ENCODE measurements at places on chromosomes 13 and 19.

- no peak for DNase-seq
These were observed 3.3 kb upstream of the MEIS3 start for GRCh38 chr19:47422417-47423163.

- DNase-seq = peak; percentile 78
These were observed 55.0 kb upstream of the EEF1AKMT1 start for GRCh38 chr13:20828539-20829364.

GRCh38 chr13:50712881-50713280, 130.6 kb downstream of the DLEU7 start:
- no peak for DNase-seq

- DNase-seq = no peak
These were observed 17.7 kb downstream of the GPC6 start for GRCh38 chr13:93244141-93244917.

- DNase-seq = no peak
These were observed 17.8 kb downstream of the NFILZ start for GRCh38 chr19:8648240-8648639.

DNA sequence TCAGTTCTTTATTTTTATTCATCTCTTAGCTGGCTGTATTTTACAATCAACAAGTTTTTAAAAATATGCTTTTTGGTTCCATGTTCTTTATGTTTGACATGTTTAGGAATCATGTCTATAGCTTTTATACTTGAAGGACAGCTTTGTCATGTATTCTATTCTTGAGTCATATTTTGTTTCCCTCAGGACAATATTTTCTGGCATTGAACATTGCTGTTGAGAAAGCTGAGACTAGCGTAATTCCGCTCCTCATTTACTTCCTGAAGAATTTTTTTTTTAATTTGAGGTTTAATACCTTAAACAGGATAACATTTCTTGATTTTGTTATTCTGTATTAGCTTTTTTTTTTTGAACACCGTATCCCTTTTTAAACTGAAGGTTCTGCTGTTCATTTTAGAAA, 53.2 kb downstream of the RB1 start:
- DNase-seq = no peak

- no peak for DNase-seq
These were observed 186.2 kb downstream of the PCDH9 start for GRCh38 chr13:67043901-67044300.

- no peak for DNase-seq
These were observed 1.4 kb upstream of the RBM26 start for GRCh38 chr13:79407349-79407979.

- no peak for DNase-seq
These were observed 33.6 kb downstream of the ZNF701 start for GRCh38 chr19:52603558-52604207.

Measured in CD4-positive, alpha-beta T cell treated with Interleukin-4 for 1 hour (primary cell).